H54 (cell line): ENCODE measurements at places on chromosomes 12 and 14.
A peak's percentile ranks its signal among the peaks of the same experiment; 100 is the strongest.

- DNase-seq, result no peak
These were observed 15.6 kb downstream of the PLBD2 start for GRCh38 chr12:113373969-113374368.

- DNase-seq, result no peak
These were observed 74.8 kb upstream of the GSC start for GRCh38 chr14:94844593-94845152.

DNA sequence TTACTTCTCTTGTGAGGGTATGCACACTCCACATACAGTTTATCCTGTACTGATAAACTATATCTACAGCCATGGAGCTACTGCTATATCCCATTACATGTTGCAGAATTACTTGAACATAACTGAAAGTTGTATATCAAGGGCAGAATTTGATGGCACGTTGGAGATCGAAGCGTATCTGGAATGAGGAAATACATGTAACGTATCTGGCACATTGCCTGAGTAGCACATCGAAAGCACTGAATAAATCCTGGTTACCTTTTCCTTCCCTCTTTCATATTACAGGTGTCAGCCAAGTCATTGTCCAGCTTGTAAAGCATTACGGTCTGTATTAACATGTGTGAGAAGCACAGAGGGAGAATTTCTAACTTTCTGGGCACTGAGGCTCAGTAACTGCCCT, 42.1 kb upstream of the LIN7A start:
- no peak for DNase-seq

GRCh38 chr12:122996188-122996601, 15.7 kb downstream of the ARL6IP4 start:
- no peak for DNase-seq

- no peak for DNase-seq
These were observed 42.7 kb upstream of the CDKN3 start for GRCh38 chr14:54354096-54354495.

GRCh38 chr14:67468378-67468730, 20.2 kb downstream of the TMEM229B start:
- DNase-seq, result no peak

DNA sequence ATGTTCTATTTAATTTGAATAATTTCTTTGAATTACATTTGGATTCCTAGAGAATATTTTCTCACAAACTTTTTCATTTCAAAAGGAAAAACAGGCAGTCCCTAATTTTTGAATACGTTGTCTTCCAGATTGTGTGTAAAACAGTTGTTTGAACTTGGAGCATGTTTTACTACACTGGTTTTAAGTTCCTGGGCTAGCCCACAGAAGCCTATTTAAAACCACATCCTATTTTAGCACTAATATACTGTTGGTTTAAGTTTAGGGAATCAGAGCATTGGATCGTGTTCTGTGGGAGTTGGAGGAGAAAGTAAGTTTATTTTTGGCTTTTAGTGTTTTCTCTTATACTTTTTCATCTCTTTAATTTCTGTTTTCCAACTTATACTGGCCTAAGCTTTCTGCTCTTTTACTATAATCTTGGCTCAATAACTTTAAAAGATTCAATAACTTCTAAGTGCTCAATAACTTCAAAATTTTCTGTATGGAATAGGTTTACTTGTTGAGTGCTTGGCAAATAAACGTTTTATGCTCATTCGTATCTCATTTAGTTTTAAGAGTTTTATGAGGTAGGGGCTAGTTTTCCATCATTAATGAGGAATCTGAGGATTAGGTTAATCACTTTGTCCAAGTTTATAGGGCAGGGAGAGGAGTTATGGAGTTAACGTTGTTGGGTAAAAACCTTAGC, 14.9 kb downstream of the LEMD3 start:
- no peak for DNase-seq

GRCh38 chr14:99177046-99177655, 94.8 kb downstream of the BCL11B start:
- DNase-seq, result no peak

DNA sequence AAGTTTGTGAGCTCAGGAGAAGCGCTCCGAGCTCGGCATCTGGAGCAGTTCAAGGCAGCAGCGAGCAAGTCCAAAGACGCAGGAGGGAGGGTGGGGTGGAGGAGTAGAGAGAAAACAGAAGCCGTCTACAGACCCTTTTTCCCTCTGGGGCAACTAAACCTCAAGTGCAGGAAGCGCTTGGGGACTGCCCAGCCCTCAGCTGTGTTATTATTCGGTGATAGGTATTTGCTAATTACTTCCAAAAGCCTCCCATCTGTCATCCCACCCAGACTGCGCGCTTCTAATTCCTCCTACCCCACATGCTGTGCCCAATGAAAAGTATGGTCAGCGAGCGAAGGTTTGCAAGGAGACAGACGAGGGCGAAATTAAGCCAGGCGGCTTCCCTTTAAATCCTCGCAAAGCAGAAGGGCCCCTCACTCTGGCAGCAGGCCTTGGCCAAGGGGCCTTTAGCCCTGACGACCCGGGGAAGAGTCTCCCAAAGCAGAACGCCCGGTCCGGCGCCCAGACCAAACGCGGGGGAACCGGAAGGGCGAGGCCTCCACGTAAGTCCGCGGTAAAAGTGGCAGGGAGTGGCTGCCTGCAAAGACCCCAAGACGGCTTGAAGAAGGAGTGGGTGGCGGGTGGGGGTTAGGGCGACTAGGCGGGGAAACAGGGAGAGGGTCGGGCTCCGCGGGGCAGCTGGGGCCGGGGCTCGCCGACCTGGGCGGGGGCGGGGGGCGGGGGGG, 507 bp upstream of the CD9 start:
- no peak for DNase-seq

- no peak for DNase-seq
These were observed 36.9 kb downstream of the ZFC3H1 start for GRCh38 chr12:71626768-71627167.

- no peak for DNase-seq
These were observed 2.5 kb upstream of the AMIGO2 start for GRCh38 chr12:47082283-47082682.

DNA sequence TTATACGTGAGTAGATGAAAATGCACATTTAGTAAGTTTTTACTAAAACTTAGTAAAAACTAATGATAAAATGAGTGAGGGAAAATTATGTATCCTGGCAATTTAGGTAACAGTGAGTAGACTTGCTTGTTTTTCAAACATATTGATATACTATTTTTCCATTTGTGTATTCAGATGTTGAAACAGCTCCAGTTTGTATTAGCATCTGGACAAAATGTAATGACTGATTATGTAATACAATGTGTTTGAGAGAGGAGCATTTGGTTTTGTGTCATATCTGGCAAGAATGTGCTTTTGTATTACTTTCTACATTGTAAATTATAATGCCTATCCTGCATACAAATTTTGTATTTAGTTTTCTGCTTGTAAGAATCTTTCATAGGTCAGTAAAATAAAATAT, 5.6 kb downstream of the CNOT2 start:
- no peak for DNase-seq

- no peak for DNase-seq
These were observed 272.8 kb downstream of the KSR2 start for GRCh38 chr12:117695956-117696355.

- no peak for DNase-seq
These were observed 303.3 kb upstream of the TMPO start for GRCh38 chr12:98211909-98212695.

- no peak for DNase-seq
These were observed 287.1 kb upstream of the G2E3 start for GRCh38 chr14:30271811-30272323.

- DNase-seq, result peak; percentile 35
These were observed 32.1 kb downstream of the BAZ1A start for GRCh38 chr14:34843011-34843554.

GRCh38 chr14:102029956-102030355, 56.9 kb downstream of the HSP90AA1 start:
- peak; percentile 27 for DNase-seq

- DNase-seq, result no peak
These were observed 87.0 kb downstream of the GALNT8 start for GRCh38 chr12:4807116-4807783.

DNA sequence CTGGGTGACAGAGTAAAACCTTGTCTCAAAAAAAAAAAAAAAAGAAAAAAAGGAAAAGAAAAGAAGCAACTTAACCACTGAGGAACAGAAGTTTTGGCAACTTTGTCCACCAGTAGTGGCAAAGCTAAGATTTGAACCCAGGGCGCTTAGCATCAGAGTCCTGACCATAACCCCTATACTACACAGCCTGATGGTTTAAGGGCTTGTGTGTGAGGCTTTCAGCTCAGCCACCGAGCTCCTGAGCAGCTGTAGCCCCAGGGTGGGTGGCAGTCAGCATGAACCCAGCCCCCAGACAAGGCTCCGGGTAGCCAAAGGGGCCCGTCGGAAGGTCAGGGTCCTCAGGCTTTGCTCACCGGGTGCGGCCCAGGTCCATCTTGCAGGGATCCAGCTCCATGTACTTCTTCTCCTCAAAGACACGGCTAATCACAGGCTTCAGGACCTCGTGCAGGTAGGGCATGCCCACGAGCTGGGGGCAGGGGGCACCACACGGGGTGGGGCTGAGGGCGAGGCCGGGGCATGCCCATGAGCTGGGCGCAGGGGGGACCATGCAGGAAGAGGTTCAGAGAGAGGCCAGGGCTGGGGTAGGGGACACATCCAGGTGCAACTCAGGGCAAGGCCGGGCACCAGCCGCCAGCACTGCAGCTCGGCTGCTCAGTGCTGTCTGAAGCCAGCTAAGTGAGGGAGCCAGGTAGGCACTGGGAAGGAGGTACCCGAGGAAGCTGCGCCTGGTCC, 20.9 kb downstream of the RASAL1 start:
- no peak for DNase-seq

- DNase-seq, result no peak
These were observed 76.0 kb downstream of the PRIMA1 start for GRCh38 chr14:93712079-93712837.
